ENCODE measurements at places on chromosomes 1 and 21.

- DNase-seq, result no peak
These were observed 45.0 kb downstream of the ZNF281 start for GRCh38 chr1:200364831-200365230.

DNA sequence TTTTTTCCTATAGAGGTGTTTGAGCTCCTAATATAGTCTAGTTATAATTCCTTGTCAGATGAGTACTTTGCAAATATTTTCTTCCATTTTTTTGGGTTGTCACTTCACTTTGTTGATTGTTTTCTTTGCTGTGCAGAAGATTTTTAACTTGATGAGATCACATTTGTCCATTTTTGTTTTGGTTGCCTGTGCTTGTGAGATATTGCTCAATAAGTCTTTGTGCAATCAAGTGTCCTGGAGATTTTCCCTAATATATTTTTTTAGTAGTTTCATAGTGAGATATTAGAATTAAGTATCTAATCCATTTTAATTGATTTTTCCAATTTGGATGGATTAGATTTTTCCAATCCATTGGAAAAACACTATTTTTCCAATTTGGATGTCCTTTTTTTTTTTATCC lies 1395.5 kb downstream of the PLA2G4A start:
- no peak for DNase-seq

GRCh38 chr1:59561796-59562195 lies 253.0 kb upstream of the HOOK1 start:
- DNase-seq, result no peak

- no peak for DNase-seq
These were observed 624.5 kb upstream of the USP24 start for GRCh38 chr1:55839626-55840025.

DNA sequence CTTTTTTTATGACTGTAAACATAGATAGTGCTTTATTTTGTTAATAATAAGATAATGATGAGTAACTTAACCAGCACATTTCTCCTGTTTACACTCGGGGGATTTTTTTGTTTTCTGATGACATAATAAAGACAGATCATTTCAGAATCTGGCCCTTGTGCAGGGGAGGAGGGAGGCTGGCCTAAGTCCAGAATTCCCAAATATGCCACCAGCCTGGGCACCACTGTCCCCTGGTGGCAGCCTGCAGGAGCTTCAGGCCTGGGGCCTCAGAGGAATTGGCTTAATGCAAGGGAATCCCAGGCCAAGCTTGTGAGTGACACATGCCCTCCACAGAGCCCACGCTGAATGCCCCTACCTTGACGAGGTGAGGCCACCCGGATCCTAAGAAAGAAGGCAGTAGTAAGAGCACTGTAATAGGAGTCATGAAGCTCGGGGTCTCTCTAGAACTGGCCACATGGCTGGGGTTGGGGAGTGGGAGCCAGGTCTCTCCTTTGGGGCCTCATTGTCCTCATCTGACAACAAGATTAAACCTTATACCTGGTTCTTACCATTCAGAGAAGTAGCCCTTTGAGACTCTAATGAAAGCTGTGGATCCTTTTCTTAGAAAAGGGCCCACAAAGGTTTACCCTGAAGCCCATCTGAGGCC lies 24.1 kb downstream of the ETNK2 start:
- no peak for DNase-seq

DNA sequence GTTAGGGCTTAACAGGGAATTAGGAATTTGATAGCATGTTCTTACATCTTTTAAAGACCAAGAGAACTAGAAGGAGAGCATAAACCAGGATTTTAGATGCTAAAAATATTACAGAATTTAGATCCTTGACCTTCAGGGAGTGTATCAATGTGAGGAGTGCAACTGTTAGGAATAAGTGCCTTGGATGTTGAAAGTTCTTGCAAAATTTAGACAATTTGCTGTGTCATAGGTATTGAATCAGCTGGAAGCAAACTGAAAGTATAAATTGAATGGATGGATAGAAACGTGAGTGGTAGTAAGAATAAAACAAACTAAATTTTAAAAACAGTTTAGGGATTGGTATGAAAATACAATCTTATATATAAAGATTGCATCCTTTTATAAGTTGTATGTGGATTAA lies 27.7 kb downstream of the PPP1R12B start:
- DNase-seq, result no peak

- no peak for DNase-seq
These were observed 20.2 kb downstream of the LMOD1 start for GRCh38 chr1:201925981-201926645.

GRCh38 chr1:65431111-65431705 lies 10.7 kb downstream of the LEPR start:
- peak; percentile 32 for DNase-seq

- no peak for DNase-seq
These were observed 122.4 kb upstream of the PLXNA2 start for GRCh38 chr1:208366559-208366958.

DNA sequence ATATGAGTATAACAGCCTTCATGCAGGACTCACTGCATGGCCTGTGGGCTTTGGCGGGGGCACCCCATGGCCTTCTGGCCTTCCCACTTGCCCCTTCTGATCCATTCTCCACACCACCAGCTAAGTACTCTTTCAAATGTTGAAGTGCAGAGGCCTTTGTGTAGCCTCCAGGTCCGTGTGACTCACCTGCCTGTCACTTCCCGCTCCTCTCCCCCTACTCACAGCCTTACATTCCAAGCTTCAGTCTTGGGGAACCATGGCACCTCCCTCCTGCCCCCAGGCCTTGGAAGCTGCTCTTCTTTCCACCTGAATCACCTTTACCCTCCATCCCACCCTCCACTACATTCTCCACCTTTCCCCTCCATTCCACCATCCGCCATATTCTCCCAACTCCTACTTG lies 69.6 kb downstream of the PGM1 start:
- no peak for DNase-seq

- DNase-seq, result no peak
These were observed 29.3 kb upstream of the TSPAN2 start for GRCh38 chr1:115118611-115119010.

GRCh38 chr1:94544706-94545490 lies 3.3 kb upstream of the F3 start:
- no peak for DNase-seq

DNA sequence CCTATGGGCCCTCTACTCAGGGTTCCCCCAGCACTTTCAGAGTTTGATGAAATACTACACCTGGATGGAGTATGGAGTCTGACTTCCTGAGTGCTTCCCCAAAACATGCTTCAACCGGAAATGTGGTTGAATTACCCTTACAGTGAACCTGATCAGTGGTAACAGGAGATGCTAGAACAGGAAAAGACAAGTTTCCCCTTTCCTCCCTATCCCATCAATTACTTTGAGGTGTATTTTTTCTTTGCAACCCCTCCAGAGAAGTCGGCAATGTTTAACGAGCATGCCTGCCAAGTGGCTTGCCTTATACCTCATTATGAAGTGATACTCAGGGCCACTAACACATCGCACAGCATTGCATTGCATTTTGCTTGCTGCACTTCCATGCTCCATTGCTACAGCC lies 7.0 kb downstream of the KRTAP15-1 start:
- no peak for DNase-seq

GRCh38 chr1:86200901-86201300 lies 44.3 kb upstream of the COL24A1 start:
- DNase-seq, result no peak

DNA sequence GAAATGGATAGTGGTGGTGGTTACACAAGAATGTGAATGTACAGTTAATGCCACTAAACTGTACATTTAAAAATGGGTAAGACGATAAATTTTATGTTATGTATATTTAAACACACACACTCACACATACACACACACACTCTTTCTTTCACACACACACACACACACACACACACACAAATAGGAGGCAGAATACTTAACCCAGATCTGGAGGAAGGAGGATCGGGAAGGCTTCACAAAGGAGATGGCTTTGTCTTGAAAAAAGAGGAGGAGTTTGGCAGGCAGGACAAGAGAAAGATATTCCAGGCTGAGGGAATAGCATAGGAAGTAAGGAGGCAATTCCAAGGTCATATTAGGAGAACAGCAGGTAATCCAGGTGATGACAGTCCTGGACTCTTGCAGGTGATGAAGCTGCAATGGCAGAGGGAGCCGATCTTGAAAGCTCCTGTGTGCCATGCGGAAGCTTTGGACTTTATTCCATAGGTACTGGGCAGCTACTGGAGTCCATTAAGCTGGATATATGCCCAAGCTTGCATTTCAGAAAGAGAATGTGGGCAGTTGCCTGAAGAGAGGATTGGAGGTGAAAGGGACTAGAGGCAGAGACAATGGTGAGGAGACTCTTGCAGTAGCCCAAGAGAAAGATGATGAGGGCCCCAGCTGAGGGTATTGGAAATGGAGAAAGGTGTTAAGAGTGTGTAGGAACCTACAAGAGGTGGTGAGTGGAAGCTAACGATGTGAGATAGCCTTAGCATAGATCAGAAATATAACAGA lies 15.4 kb upstream of the LYST start:
- DNase-seq, result no peak

GRCh38 chr1:153277852-153278251 lies 18.4 kb downstream of the LORICRIN start:
- DNase-seq, result no peak

- DNase-seq, result no peak
These were observed 11.0 kb downstream of the AHCYL1 start for GRCh38 chr1:109995536-109995935.

DNA sequence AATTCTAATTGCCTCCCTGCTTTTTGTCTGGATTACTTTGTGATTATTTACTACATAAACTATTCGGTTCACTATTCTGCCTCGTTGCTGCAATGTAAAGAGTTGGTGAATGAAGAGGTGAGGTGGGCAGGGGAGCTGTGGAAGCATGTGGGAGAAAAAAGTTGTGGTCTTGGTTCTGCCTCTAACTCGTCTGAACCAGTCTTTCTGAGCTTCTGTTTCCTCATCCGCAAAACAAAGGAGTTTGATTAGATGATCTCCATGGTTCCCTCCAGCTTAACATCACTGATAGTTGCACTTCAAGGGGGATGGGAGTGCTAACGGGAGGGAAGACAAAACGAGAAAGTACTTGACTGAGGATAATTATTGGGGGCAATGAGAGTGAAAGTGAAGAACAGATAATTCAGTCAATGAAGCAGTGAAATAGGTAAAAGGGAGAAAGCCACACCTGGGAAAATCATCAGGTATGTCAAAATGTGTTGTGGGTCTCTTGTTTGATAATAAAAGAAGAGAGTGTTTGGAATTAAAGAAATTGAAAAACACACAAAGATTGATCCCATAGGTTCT lies 26.2 kb upstream of the UHMK1 start:
- no peak for DNase-seq

DNA sequence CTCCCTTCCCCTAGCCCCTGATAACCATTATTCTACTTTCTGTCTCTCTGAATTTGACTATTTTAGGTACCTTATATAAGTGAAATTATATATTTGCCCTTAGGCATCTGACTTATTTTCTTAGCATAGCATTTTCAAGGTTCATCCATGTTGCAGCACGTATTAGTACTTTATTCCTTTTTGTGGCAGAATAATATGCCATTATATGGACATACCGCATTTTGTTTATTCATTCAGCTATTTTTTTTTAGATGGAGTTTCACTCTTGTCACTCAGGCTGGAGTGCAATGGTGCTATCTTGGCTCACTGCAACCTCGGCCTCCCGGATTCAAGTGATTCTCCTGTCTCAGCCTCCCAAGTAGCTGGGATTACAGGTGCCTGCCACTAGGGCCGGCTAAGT lies 326.2 kb upstream of the PLXNA2 start:
- no peak for DNase-seq

DNA sequence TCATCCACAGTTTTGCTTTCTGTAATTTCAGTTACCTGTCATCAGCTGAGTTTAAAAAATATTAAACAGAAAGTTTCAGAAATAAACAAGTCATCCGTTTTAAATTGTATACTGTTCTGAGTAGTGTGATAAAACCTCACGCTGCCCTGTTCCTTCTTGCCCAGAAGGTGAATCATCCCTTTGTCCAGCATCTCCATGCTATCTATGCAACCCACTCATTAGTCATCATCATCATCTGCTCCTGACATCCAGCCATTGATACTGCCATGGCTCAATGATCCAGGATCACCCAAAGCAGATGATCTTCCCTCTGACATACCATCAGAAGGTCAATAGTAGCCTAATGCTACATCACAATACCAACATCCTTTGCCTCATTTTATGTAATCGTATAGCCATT lies 198.3 kb downstream of the SLC44A5 start:
- DNase-seq, result no peak

DNA sequence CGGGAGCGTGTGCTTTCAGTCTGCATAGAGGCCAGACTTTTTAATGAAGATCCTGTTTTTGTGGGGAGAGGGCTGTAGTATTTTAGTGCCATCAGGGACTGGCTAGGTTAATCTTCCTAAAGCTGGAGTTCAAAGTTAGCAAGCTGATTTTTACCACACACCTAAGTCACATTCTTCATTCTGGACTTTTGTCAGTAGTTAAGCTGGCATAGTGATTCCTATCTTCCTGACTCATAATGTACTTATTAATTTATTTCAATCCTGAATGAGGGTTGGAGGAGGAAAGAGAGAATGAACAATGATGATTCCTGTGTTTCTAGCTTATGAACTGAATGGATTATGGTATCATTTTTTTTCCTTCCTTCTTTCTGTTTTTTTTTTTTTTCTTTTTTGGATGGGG lies 24.9 kb upstream of the ZNF644 start:
- DNase-seq, result no peak

DNA sequence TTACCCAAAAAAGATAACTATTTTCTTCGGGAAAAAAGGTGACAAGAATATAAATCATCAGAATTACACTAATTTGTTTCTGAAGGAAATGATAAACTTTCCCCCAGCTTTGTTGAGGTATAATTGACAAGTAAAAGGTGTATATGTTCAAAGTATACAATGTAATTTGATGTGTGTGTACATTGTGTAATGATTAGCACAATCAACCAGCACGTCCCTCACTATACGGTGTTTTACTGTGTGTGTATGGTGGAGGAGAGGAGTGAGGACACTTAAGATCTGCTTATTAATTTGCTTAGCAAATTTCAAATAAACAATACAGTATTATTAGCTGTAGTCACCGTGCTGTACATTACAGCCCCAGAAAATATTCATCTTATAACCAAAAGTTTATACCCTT lies 77.7 kb downstream of the CAMTA1 start:
- DNase-seq, result no peak

Data from hindlimb muscle (tissue), 1 donor.